ENCODE measurements at places on chromosomes 6 and 20.

DNA sequence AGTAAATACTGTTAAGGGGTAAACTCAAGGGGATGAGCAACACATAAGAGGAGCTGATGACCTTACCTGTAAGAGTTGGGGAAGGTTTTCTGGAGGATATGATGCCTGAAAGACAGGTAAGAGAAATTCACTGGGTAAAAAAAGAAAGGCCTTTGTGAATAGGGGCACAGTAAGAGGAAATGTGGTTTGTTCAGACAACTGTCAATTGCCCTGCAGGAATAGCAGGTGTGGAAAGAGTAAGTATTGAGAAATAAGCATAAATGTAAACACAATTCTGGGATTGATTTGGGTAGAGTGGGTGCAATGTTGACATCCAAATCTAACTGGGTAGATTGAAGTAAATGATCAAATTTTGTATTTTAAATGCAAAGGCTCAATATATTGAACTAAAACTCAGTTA lies 670.0 kb downstream of the DHX35 start:
- DNase-seq = no peak

- DNase-seq = no peak
Measured at GRCh38 chr20:33875534-33876026, 64.4 kb downstream of the CHMP4B start.

DNA sequence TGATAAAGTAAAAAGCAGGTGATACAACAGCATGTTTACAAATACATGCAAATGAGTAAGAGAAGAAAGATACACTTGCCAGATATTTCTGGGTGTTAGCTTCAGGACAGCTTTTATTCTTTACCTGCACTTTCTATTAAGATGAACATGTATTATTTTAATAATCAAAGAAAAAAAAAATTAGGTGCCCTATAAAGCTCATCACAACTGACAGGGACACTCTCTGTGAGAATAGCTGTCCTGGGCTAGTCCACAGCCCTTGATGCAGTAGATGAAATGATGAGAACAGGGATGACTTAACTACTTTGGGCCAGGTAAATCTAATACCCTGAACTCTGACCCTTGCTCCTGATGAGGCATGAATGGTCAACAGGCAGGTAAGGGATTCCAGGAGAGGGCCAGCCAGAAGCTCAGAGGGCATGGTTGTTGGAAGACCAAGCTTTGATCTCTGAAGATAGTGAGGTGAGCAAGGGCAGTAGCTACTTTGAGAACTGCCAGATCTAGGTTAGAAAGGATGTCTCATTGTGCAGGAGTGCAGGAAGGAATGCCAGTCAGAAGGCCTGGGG lies 15.6 kb downstream of the NSFL1C start:
- no peak for DNase-seq

DNA sequence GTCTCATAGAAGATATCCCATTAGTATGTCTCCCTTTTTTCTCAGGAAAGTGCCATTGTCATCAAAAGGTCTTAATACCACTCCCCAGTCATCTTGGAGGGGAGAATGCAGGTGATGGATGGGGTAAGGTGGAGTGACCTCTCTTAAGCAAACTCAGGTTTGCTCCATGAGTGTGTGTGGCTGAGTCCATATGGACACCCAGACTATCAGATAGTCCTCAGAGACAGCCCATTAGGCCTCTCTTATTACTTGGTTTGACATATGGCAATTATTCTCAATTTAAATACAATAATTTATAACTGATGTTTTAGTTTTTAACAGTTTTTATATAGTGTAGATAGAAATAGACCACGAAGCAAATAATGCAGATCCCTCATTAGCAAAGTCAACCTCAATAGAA lies 23.2 kb downstream of the LAMA4 start:
- no peak for DNase-seq

- DNase-seq = no peak
Measured at GRCh38 chr6:82984720-82985119, 80.9 kb downstream of the UBE3D start.
